ENCODE measurements at places on chromosomes 12 and 14. TPM values are rescaled to one million over a fixed set of nuclear protein-coding genes. Genes with fewer than 3 reads are reported as not detected.

- H3K36me3 ChIP-seq: no peaks in the 10 kb centered on the region
- no peaks in the 10 kb centered on the region for H3K4me1 ChIP-seq
- H3K27ac ChIP-seq: no peak overlapping the region
- no peaks in the 10 kb centered on the region for H3K27me3 ChIP-seq
- no peak overlapping the region for H3K4me3 ChIP-seq
Observed at GRCh38 chr12:115037830-115038229, 353.9 kb upstream of the TBX3 start.

DNA sequence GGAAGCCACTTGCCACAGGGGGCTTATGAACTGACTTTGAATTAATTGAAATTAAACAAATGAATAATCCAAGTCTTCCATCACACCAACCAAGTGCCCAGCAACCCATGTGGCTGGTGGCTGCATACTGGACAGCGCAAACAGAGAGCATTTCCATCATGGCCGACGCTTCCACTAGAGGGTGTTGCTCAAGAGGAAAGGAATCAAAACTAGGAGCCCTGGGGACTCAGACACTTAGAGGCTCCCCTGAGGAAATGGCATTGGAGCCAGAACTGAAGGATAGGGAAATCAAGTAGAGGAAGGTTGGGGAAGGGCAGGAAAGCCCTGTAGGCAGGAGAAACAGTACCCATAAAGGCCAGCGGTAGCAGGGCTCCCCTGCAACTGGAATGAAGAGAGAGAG, 50.6 kb upstream of the NUAK1 start:
- no peak overlapping the region for H3K4me3 ChIP-seq
- H3K36me3 ChIP-seq: no peaks in the 10 kb centered on the region
- H3K27ac ChIP-seq: no peak overlapping the region
- H3K4me1 ChIP-seq: peaks cover 6% of the 10 kb centered on the region

- no peaks in the 10 kb centered on the region for H3K27me3 ChIP-seq
- peak overlapping the region; percentile 24 for H3K27ac ChIP-seq
- peak; percentile 51 for DNase-seq
- H3K4me3 ChIP-seq: no peak overlapping the region
Observed at GRCh38 chr14:99807413-99808153, 14.4 kb downstream of the EML1 start.

DNA sequence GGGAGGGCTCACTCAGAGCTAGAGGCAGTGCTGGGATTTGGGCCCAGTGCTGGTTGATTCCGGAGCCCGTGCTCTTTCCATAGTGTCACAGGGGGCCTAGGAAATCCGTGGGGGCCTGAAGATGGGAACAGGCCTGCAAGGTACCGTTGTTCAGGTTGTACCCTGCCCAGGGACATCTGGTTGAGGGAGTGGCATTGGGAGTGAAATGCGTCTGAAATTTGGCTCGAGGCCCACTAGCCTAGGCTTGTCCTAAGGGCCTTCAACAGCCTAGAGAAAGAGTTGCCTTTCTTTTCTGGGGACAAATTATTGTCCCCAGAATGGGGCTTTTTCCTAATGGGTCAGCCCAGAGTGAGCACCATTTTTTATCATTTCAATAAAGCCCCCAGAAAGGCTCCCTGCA, 26.4 kb upstream of the FAM222A start:
- no peak overlapping the region for H3K27ac ChIP-seq
- no peaks in the 10 kb centered on the region for H3K36me3 ChIP-seq
- no peak overlapping the region for H3K4me3 ChIP-seq

DNA sequence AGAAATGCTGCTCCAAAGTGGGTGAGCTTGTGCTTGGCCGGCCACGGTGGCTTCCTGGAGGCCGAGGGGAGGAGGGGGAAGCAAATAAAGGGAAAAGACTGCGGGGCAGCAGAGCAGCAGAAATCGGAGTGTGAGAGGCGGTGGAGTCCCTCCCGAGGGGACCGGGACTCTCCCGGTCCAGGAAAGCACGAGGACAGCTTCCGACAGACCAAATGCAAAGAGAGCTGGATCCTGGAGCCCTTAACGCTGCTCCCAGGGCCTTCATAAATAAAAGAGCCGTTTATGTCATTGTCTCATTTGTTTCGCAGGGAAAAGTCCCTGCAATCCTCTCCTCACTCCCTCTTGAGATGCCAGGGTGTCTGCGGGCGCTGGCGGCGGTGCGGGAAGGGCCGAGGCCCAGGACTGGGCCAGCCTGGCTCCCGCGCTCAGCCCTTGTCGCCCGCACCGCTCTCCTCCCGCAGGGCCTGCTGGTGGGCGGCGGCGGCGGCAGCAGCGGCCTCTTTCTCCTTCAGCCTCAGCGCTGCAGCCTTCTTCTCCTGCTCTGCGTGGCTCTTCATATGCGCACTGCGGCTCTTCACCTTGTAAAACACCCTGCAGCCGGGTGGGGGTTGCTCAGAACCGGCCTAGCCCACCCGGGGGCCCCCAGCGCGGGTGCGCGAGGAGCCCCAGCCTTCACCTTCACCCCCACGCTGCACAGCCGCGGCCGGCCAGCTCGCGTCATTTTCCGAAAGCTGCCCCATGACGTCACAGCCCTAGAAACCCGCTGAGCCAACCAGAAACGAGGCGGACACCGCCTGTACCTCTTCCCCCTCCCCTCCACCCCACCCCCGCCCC, 4.5 kb upstream of the PNMA1 start:
- H3K4me3 ChIP-seq: peak overlapping the region; percentile 13
- no peaks in the 10 kb centered on the region for H3K27me3 ChIP-seq
- H3K27ac ChIP-seq: peak overlapping the region; percentile 82

DNA sequence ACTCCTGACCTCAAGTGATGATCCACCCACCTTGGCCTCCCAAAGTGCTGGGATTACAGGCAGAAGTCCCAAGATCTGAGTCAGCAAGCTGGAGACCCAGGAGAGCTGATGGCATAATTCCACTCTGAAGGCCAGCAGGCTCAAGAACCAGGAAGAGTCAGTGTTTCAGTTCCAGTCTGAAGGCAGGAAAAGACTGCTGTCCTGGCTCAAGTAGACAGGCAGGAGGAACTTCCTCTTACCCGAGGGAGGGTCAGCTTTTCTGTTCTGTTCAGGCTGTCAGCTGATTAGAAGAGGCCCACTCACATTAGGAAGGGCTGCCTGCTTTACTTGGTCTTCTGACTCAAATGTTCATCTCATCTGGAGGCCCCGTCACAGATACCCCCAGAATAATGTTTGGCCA, 206.0 kb upstream of the MYL2 start:
- H3K4me3 ChIP-seq: no peak overlapping the region
- DNase-seq: peak; percentile 76
- peaks cover 14% of the 10 kb centered on the region for H3K27me3 ChIP-seq
- H3K27ac ChIP-seq: no peak overlapping the region

- H3K4me1 ChIP-seq: peaks cover 56% of the 10 kb centered on the region
- H3K27me3 ChIP-seq: no peaks in the 10 kb centered on the region
- peaks cover 53% of the 10 kb centered on the region for H3K36me3 ChIP-seq
- no peak overlapping the region for H3K27ac ChIP-seq
Observed at GRCh38 chr12:53213348-53213747, 6.3 kb upstream of the ITGB7 start.

DNA sequence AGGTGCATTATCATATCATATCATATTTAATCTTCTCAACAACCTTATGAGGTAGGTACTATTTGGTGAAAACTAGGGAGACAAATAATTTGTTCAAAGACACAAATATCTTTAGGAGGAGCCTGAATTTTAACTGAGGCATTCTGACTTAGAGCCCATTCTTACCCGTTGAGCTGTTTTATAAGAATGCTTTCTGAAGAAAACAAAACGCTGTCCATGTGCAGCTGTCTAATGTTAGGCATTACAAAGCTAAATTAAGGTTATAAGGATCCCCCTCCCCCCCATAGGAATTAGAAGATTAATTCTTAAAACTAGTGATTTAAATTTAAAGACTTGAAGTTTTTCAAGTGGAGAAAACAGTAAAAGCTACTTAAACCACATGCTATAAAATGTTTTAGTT, 6.4 kb downstream of the KTN1 start:
- no peaks in the 10 kb centered on the region for H3K36me3 ChIP-seq
- H3K4me1 ChIP-seq: peaks cover 9% of the 10 kb centered on the region
- no peaks in the 10 kb centered on the region for H3K27me3 ChIP-seq
- DNase-seq: no peak
- no peak overlapping the region for H3K4me3 ChIP-seq
- no peak overlapping the region for H3K27ac ChIP-seq

GRCh38 chr12:8996682-8997405, 7.5 kb downstream of the KLRG1 start:
- no peak overlapping the region for H3K27ac ChIP-seq
- no peaks in the 10 kb centered on the region for H3K36me3 ChIP-seq
- H3K4me3 ChIP-seq: no peak overlapping the region
- H3K27me3 ChIP-seq: no peaks in the 10 kb centered on the region
- peak; percentile 16 for DNase-seq

- no peaks in the 10 kb centered on the region for H3K4me1 ChIP-seq
- no peaks in the 10 kb centered on the region for H3K36me3 ChIP-seq
- peaks cover 3% of the 10 kb centered on the region for H3K27me3 ChIP-seq
- DNase-seq: no peak
Observed at GRCh38 chr14:103232031-103232808, 101.8 kb upstream of the EIF5 start.

DNA sequence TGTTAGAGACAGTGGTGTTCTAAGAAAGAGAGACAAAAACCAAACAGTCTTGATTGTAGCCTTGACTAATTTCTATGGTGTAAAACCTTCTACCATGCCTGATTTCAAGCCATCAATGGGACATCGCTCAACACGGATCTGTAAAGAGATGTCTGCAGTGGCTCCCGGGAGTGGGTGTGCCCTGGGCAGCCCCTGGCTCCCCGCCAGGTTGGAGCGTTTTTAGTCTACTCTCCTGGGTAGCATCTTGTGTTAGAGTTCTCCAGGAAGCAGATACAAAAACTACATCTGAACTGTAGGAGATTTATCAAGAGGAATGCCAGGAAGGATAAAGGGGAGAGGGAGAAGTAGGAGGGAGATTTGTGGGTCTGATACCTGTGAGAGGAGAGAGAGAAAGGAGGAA, 1212.9 kb downstream of the BCL11B start:
- no peaks in the 10 kb centered on the region for H3K4me1 ChIP-seq
- H3K27ac ChIP-seq: no peak overlapping the region
- no peak for DNase-seq
- no peaks in the 10 kb centered on the region for H3K27me3 ChIP-seq
- H3K4me3 ChIP-seq: no peak overlapping the region

DNA sequence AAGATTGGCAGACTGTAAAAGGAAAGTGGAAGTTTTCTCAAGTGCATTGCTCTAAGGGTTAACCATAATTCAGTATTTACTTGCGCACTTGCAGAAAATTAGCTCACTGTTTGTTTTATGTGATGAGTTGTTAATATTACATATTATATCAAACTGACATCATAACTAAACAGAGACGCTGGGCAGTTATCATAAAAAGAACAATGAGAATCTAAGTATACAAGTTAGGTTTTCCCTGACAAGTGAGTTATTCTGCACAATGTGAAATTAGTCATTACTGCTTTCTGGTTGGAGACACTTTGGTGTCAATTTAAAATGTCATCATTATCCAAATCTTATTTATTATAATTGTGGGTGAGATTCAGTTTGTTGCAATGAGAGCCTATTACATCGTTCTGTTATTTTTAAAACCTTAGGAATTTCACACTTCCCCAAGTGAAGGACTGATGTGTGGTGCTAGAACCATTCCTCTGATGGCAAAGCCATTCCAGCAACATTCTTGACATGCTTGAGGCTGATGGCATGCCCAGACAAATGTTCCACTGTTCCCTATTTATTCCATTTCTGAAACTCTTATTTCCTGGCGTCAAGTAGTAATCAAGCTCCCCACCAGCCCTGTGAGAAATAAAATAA, 90.1 kb upstream of the FLRT2 start:
- no peak overlapping the region for H3K27ac ChIP-seq
- H3K4me1 ChIP-seq: peaks cover 3% of the 10 kb centered on the region
- H3K4me3 ChIP-seq: no peak overlapping the region
- DNase-seq: peak; percentile 51

DNA sequence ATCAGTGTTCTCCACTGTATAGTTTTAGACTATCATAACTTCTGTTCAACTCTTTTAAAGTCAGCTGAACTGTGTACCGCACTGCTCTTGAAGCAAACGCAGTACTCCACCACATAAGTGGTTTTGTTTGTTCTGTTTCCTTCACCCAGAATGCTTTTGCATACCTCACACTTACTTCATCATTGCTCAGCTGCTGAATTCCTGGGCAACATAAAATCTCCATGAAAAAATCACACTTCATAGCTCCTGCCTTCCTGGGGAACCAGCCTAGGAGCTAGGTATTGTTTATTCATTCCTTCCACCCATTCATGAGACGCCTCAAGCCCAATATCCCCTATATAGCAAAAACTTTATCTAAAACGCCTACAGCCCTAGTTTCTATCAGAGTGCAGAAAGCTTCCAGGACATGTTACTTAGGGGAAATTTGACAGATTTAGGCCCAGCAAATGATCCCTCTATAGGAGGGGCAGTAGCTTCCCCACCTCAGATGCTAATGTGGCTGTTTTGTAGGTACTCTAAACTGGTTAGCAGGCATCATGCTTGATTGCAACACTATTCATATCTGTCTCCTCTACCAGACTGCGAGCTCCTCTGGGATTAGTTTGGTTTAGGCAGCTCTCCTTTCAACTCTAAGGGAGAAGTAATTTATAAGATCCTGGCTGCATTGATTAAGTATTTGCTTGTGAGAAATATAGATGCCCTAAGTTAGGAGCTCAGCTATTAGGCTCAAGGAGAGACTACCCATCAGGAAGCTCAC, 44.5 kb downstream of the LRRC9 start:
- H3K27me3 ChIP-seq: no peaks in the 10 kb centered on the region
- no peaks in the 10 kb centered on the region for H3K4me1 ChIP-seq
- DNase-seq: no peak
- H3K27ac ChIP-seq: no peak overlapping the region

The METTL17 gene
- polyA plus RNA-seq: 64.0 TPM

The HIF1A gene
- 55.4 TPM for polyA plus RNA-seq

The WNT1 gene
- not detected for polyA plus RNA-seq

The KITLG gene
- polyA plus RNA-seq: 13.7 TPM

The TAS2R46 gene
- polyA plus RNA-seq: not detected

The NTN4 gene
- polyA plus RNA-seq: 43.9 TPM

The EID3 gene
- polyA plus RNA-seq: 2.6 TPM

The CLEC14A gene
- polyA plus RNA-seq: 24.2 TPM
